Aorta (tissue), 5 donors: ENCODE measurements at places on chromosomes 13 and 19.

- DNase-seq = no peak
Observed at GRCh38 chr19:45138303-45138751, 22.5 kb downstream of the NKPD1 start.

GRCh38 chr19:5889288-5889971 lies 14.2 kb downstream of the NDUFA11 start:
- no peak for DNase-seq

GRCh38 chr13:111121506-111121905 lies 6.4 kb downstream of the ARHGEF7 start:
- no peak for DNase-seq

GRCh38 chr19:3140667-3141038 lies 4.8 kb downstream of the GNA15 start:
- no peak for DNase-seq

- no peak for DNase-seq
Observed at GRCh38 chr19:45889210-45889885, 3.4 kb upstream of the IRF2BP1 start.

DNA sequence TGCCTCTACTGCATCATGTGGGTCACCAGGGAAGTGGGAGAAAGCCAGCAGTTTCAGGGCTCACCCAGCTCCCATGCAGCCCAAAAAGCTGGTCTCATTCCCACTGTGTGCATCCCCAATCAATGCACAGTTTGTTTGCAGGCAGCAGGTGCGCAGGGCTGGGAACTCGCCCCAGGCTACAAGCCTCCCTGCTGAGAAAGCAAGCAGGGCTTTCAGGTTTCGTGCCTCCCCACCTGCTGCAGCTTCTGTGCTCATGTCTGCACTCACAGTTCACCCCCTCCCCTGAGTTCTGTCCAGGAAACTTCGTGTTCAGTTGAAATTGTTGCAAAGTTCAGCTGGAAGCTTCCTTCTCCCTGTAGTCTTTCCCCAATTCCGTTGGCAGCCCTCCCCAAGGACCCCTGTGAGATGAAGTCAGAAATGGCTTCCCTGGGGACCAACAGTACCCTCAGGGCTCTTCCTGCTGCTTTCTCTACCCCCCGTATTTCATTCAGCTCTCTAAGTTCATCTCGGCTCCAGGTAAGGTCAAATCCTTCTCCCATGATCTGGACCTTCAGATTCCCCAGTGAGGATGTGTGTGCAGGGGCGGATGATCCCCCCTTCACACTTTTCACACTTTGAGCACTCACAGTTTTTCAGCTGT lies 10.3 kb upstream of the KLK3 start:
- DNase-seq = no peak

DNA sequence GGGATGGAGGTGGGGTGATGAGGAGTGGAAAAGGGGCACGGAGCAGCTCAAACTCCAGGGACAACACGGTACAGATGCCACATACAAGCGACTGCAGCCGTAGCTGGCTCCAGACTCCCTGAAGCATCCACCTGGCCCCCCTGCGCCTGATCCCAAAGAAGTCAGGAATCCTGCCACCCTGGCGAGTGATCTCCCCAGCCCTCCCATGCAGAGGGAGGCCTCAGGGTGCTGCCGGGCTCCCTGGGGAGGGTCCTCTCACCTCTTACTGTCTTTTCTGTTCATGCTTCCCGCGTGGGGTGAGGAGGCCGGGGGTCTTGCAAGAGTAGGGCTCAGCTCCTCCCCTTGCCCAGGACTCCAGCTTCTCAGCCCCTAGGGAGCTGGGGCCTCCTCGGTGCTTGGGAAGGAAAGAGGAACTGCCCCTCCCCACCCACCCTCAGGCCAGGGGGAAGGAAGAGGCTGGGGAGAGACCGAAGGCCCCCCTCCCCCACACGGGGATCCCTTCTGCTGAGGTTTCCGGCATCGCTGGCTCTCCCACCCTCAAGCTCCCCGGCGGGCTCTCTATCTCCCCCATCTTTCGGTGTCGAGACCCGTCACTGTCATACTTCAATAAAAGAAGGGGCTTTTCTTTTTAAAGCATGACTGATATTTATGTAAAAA lies at the start of gene RASGRP4:
TSS of gene RASGRP4 (minus strand) at position 410 of the 657 bp plus-strand sequence. CDS start at position 282, 128 bp downstream.
- DNase-seq = no peak

DNA sequence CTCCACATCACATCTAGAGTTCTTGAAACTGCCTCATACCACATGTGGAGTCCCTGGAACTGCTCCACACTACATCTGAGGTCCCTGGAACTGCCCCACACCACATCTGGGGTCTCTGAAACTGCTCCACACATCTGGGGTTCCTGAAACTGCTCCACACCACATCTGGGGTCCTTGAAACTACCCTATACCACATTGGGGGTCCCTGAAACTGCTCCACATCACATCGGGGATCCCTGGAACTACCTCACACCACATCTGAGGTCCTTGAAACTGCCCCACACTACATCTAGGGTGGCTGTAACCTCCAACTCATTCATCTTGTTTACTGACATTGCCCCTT lies 33.8 kb downstream of the F2RL3 start:
- DNase-seq = no peak

DNA sequence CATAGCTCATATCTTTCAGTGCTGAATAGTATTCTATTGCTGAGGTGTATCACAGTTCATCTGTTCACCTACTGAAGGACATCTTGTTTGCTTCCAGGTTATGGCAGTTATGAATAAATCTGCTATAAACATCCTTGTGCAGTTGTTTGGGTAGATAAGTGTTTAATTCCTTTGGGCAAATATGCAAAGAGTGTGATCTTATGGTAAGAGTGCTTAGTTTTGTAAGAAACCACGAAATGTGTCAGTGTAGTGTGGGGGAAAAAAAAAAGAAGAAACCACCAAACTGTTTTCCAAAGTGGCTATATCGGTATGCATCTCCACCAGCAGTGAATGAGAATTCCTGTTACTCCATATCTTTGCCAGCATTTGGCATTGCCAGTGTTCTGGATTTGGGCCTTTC lies 93.3 kb downstream of the PIBF1 start:
- no peak for DNase-seq

DNA sequence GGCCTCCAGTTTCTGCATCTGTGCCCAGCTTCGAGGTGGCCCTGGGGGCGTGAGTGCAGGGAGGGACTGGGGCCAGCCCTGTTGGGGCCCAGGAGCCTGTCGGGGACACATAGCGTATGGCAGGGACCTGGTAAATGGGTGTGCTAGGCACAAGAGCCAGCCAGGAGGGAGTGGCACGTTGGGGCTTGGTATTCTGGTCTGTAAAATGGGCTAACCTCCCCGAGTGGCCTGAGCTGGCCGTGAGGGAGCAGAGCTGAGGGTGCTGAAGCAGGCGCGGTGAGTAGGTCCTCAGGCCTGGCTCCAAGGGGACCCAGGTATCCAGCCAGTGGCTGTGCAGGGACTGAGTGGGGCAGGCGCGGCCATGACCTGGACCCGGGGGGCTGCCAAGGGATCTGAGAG lies 4.3 kb downstream of the PTOV1 start:
- no peak for DNase-seq

- DNase-seq = no peak
Observed at GRCh38 chr13:93361703-93362102, 135.1 kb downstream of the GPC6 start.

GRCh38 chr13:23687614-23688013 lies 117.4 kb downstream of the TNFRSF19 start:
- no peak for DNase-seq

DNA sequence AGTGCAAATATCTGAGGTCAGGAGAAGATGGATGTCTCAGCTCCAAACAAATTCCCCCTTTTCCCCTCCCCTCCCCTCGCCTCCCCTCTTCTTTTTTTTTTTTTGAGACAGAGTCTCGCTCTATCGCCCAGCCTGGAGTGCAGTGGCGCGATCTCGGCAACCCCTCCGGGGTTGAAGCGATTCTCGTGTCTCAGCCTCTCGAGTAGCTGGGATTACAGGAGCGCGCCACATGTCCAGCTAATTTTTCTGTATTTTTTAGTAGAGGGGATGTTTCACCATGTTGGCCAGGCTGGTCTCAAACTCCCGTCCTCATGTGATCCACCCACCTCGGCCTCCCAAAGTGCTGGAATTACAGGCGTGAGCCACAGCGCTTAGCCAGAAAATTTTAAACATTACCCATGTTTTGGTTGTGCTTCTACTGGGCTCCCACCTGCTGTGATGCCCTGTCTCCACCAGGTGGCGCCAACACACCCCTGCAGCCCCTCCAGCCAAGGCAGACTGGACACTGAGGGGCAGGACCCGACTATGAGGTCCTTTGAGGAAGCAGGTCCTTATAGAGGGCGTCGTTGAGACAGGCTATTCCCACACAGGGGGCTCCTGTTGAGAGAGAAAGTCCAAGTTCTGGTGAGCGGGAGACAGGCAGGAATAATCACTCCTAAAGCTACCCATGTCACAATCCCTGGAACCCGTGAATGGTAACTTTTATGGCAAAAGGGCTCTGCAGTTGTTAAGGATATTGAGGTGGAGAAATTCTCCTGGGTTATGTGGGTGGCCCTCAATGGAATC lies 6.3 kb downstream of the ERICH4 start:
- peak; percentile 83 for DNase-seq

GRCh38 chr13:64910096-64910495 lies 2320.0 kb downstream of the PCDH9 start:
- no peak for DNase-seq

DNA sequence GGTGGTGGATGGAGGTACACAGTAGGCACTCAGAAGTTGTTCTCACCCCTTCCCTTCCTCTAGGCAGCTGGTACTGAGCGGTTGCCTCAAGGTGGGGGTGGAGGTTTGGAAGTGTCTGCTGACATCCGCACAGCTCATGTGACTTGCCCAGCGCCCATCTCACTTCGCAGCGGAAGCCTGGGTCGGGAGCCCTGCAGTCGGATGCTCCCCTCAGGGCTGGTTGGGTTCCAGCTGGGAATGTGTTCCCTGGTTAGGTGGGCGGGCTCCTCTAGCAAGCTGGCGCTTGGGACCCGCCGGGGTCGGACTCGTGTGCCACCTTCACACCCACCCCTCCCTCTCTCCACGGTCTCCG lies 10.2 kb downstream of the PPP1R37 start:
- no peak for DNase-seq

GRCh38 chr19:16462757-16463250 lies 9.0 kb downstream of the EPS15L1 start:
- DNase-seq = no peak

GRCh38 chr13:70729369-70729768 lies 621.1 kb upstream of the KLHL1 start:
- DNase-seq = no peak

DNA sequence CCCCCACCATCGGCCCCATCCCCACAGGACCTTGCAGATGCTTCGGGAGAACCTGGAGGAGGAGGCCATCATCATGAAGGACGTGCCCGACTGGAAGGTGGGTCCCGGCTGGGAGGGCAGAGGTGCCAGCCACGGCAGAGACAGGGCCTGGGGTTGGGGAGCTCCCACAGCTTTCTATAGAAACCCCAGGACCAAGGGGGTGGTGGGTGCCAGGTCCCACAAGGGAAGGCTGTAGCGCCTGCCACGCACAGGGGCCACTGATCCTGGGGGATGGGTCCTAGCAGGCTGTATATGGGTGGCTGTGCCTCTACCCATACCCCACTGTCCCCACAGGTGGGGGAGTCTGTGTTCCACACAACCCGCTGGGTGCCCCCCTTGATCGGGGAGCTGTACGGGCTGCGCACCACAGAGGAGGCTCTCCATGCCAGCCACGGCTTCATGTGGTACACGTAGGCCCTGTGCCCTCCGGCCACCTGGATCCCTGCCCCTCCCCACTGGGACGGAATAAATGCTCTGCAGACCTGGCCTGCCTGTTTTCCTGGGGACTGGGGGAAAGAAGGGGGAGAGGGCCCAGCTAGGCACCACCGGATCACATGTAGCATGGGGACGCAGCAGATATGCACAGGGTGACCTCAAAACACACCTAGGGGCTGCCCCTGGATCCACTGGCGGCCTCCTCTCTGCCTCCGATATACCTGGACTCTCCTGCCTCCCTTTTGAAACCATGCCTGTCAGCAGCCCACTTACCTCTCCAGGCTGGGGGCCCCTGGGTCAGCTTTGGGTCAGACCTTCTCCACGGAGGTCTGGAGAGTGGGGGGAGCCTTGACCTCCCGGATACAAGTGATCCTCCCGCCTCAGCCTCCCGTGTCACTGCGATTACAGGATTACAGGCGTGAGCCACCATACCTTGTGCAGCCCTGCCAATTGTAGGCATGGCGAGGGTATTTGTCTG lies 761 bp upstream of the YJEFN3 start:
- no peak for DNase-seq

DNA sequence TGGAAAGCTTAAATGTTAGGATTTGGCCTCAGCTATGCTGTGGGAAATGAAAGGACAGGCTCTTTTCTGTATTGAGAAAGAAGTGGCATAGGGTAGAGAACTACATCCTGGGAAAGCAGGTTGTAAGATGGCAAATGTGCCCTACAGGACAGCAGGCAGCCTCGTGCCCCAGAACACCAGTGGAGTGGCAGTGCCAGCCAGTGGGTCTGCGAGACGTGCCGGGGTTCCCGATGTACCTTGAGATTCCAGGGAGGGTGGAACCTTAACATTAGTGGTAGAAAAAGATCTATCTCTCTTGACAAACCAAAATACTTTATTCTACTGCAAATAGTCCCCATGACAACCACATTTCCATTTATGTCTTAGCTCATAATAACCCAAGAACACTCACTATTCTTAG lies 42.7 kb downstream of the DCLK1 start:
- no peak for DNase-seq

DNA sequence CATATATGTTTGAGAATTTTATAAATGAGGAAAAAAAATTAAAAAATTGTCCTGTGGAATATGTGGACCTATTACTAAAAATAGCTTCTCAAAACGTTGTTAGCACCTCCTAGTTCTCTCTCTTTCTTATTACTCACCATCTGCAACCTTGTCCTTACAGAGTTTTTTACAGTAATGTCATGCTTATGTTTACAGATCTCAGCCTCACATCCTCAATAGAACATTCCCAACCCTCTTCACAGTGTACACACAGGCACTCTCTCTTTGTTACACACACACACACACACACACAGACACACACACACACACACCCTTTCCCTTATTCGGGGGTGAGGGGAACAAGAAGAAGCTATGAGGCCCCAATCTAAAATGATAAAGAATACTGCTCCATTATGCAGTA lies 197.7 kb downstream of the SLITRK6 start:
- DNase-seq = no peak

DNA sequence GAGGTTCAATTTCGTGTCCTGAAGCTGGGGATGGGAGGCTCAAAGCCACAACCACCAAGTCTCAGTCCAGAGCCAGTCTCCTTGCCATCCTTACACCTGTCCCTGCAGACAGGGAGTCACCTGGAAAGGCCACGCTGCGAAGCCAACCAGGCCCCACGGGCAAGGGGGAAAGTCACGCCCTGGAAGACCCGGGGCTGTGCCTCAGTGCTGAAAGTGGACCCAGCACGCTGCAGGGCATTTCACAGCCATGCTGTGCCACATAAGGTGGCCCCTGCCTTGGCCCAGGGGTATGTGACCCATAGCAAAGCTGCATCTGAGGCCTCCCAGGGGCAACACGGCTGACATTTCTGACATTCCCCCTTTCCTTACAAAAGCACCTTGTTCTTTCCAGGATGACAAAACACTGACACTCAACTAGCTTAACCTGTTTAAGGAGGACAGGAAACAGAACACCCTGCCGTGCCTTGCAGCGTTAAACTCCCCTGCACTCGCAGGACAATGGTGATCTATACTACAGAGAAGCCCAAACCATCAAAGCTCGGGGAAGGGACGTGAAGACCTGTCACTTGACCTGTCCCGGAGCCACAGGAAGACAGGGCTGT lies 14.8 kb downstream of the CHERP start:
- DNase-seq = no peak

GRCh38 chr13:80118506-80118905 lies 222.4 kb downstream of the SPRY2 start:
- no peak for DNase-seq
